Skin of body (tissue), 3 donors: ENCODE measurements at places on chromosomes 7 and 10.

- no peak for DNase-seq
Measured at GRCh38 chr7:51446785-51447184, 130.2 kb upstream of the COBL start.

- DNase-seq = no peak
Measured at GRCh38 chr7:92156990-92157389, 22.0 kb downstream of the LRRD1 start.

- no peak for DNase-seq
Measured at GRCh38 chr10:8913720-8914119, 859.2 kb downstream of the GATA3 start.

- DNase-seq = no peak
Measured at GRCh38 chr10:121469797-121470606, 128.2 kb downstream of the FGFR2 start.

- no peak for DNase-seq
Measured at GRCh38 chr10:61825628-61826027, 75.9 kb upstream of the ARID5B start.

GRCh38 chr10:113161066-113161465 is 211.0 kb downstream of the TCF7L2 start:
- no peak for DNase-seq

DNA sequence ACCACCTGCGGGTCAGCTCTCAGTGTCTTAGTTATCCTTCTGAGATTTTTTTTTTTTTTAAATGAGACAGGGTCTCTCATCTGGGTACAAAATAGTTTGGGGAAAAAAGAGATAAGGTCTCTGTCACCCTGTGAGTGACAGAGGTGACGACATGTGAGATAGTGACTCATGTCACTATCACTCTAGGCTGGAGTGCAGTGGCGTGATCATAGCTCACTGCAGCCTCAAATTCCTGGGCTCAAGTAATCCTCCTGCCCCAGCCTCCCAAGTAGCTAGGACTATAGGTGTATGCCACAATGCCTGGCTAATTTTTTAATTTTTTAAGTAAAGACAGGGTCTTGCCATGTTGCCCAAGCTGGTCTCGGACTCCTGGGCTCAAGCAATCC is 10.4 kb downstream of the BLVRA start:
- no peak for DNase-seq

DNA sequence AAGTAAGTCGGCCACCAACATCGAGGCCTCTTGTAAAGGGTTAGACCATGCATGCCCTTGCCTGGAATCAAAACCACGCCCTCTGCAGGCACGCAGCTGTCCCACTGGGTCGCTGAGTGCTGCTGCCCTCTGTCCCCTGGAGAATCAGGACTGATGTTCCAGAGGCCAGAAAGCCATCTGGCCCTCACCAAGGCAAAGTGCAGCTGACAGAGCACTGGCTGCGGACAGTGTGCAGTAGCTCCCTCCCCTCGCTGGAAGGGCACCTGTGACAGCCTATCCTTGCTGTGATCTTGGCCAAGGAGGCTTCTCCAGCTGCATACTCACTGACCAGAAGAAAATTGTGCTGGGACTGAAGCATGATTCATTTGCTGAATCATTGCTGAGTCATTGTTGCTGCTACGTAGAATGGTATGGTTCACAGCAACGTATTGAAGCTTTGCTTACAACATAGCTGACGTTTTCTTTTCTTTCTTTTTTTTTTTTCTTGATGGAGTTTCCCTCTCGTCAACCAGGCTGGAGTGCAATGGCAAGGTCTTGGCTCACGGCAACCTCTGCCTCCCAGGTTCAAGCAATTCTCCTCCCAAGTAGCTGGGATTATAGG is 30.4 kb downstream of the DDC start:
- DNase-seq = no peak
